Activated CD4-positive, alpha-beta T cell treated with anti-CD3 and anti-CD28 coated beads, Interleukin-2, amount 10 ng/mL, durations not matched to agents 7 days and 5 days (primary cell): ENCODE measurements at places on chromosomes 5 and 9. TPM values are rescaled to one million over a fixed set of nuclear protein-coding genes. Genes with fewer than 3 reads are reported as not detected.

- no peak overlapping the region for H3K27ac ChIP-seq
- no peaks in the 10 kb centered on the region for H3K36me3 ChIP-seq
- no peak for DNase-seq
- H3K27me3 ChIP-seq = no peaks in the 10 kb centered on the region
These were observed 198.1 kb upstream of the TRPC7 start for GRCh38 chr5:136563489-136563888.

GRCh38 chr5:6112125-6112524 is 266.2 kb downstream of the MED10 start:
- no peaks in the 10 kb centered on the region for H3K36me3 ChIP-seq
- H3K27me3 ChIP-seq = no peaks in the 10 kb centered on the region
- H3K4me1 ChIP-seq = no peaks in the 10 kb centered on the region
- no peak for DNase-seq
- no peak overlapping the region for H3K4me3 ChIP-seq
- H3K27ac ChIP-seq = no peak overlapping the region

GRCh38 chr9:78566948-78567675 is 270.2 kb downstream of the PSAT1 start:
- H3K4me3 ChIP-seq = no peak overlapping the region
- no peaks in the 10 kb centered on the region for H3K4me1 ChIP-seq
- H3K36me3 ChIP-seq = no peaks in the 10 kb centered on the region
- no peak for DNase-seq

GRCh38 chr9:124786881-124787573 is 10.1 kb downstream of the OLFML2A start:
- no peak for DNase-seq
- H3K27me3 ChIP-seq = peaks cover 8% of the 10 kb centered on the region
- H3K36me3 ChIP-seq = no peaks in the 10 kb centered on the region
- H3K27ac ChIP-seq = no peak overlapping the region
- no peaks in the 10 kb centered on the region for H3K4me1 ChIP-seq

DNA sequence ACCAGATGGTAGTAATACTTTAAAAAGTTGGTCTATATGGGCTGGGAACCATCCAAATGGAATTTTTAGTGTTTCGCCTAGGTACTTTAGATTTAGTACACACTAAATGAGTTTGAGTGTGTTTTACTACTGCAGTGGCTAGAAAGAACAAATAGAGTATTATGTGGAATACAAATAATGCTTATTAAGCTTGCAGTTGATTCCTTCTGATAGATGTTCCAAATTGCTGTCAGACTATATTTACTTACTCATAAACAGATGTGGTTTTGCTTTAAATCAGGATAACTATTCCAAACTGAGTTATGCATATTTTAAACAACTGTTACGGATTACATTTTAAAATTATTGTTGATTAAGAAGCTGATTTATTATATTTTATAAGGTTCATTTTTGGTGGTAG is 103.3 kb downstream of the ZSWIM6 start:
- no peak overlapping the region for H3K4me3 ChIP-seq
- H3K36me3 ChIP-seq = no peaks in the 10 kb centered on the region
- H3K27me3 ChIP-seq = no peaks in the 10 kb centered on the region
- no peak overlapping the region for H3K27ac ChIP-seq
- H3K4me1 ChIP-seq = no peaks in the 10 kb centered on the region

DNA sequence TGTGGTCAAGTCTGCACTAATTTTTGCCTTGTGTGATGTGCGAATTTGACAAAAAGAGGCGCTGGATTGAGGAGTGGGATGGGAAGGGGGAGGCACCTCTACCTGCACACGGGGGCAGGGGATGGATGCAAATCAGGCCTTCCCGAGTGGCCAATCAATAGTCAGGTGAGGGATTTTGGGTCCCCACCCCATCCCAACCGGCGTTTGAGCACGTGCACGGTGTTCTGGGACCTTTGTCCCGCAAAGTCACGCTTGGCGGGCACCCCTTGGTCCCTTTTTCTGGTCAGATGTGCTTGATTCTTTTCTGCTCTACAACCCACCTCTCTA is 685 bp upstream of the ADAMTS19 start:
- peaks cover 11% of the 10 kb centered on the region for H3K4me1 ChIP-seq
- H3K27me3 ChIP-seq = peaks cover 53% of the 10 kb centered on the region
- no peak overlapping the region for H3K27ac ChIP-seq
- H3K4me3 ChIP-seq = no peak overlapping the region
- DNase-seq = no peak

DNA sequence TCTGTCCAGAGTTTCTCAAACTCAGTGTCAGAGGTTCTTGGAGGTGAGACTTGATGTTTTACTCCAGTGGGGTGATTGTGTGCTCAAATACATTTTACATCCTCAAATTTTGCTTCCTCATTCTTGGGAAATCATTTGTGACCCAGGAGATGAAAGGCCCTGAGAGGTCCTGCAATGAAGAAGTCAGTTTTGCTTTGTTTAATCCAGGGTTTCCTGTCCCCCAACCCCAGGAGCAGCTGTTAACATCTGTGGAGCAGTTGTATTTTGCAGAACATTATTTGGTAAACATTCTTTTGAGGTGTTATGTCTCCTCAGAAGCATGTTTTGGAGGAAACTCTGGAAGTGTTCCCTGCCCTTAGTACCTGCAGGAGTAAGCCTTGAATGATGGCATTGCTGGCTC is 59.8 kb downstream of the DAB2IP start:
- no peak overlapping the region for H3K4me3 ChIP-seq
- no peaks in the 10 kb centered on the region for H3K36me3 ChIP-seq
- H3K27ac ChIP-seq = no peak overlapping the region
- peaks cover 15% of the 10 kb centered on the region for H3K4me1 ChIP-seq

GRCh38 chr9:34642679-34643078 is 3.8 kb upstream of the GALT start:
- peaks cover 8% of the 10 kb centered on the region for H3K36me3 ChIP-seq
- H3K27me3 ChIP-seq = no peaks in the 10 kb centered on the region
- peaks cover 26% of the 10 kb centered on the region for H3K4me1 ChIP-seq
- H3K4me3 ChIP-seq = no peak overlapping the region
- H3K27ac ChIP-seq = no peak overlapping the region
- no peak for DNase-seq

DNA sequence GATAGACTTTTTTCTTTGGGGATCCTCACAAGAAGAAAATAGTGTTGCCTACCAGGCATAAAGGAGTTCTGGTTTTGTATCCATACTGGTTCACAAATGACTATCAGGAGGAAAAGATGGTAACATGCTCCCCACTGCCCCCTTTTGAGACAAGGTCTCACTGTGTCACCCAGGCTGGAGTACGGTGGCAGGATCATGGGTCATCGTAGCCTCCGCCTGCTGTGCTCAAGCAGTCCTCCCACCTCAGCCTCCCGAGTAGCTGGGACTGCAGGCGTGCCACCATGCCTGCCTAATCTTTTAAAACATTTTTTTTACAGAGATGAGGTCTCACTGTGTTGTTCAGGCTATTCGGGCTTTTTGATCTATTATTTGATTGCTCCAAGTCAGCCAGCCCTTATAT is 99.3 kb downstream of the TRIO start:
- H3K27me3 ChIP-seq = peaks cover 5% of the 10 kb centered on the region
- H3K27ac ChIP-seq = no peak overlapping the region
- no peak for DNase-seq
- H3K4me1 ChIP-seq = no peaks in the 10 kb centered on the region

The AGPAT2 gene
- total RNA-seq = 15.0 TPM

The GRK6 gene
- total RNA-seq = 242 TPM

The CAMK4 gene
- 138 TPM for total RNA-seq

The PCDHB6 gene
- total RNA-seq = not detected

The HSPB3 gene
- total RNA-seq = not detected

The SERINC5 gene
- total RNA-seq = 85.7 TPM

The ANGPTL2 gene
- total RNA-seq = not detected

The WNT8A gene
- not detected for total RNA-seq

The FIBCD1 gene
- not detected for total RNA-seq
